Hippocampal formation (tissue), 2 donors: ENCODE measurements at places on chromosomes 2 and 18.

DNA sequence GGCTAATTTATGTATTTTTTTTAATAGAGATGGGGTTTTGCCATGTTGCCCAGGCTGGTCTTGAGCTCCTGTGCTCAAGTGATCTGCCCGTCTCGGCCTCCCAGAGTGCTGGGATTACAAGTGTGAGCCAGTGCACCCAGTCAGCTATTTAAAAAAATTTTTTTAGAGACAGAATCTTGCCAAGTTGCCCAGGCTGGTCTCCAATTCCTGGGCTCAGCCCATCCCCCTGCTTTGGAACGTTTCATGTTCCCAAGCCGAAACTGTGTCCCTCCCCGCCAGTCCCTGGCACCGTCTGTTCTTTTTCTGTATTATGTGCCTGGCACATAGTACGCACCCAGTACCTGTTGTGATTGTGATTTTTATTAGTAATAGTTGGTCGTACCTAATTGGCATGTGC lies 63.1 kb upstream of the MGAT5 start:
- DNase-seq = no peak

- DNase-seq = no peak
Observed at GRCh38 chr2:235286622-235287374, 207.0 kb upstream of the AGAP1 start.

- DNase-seq = no peak
Observed at GRCh38 chr2:232549655-232550353, 553 bp downstream of the TIGD1 start.

GRCh38 chr2:226796012-226796839 lies 3.4 kb downstream of the IRS1 start:
- DNase-seq = no peak

- DNase-seq = peak; percentile 32
Observed at GRCh38 chr18:5057386-5058348, 139.4 kb downstream of the AKAIN1 start.

GRCh38 chr2:210195101-210195852 lies 24.1 kb upstream of the KANSL1L start:
- DNase-seq = peak; percentile 66

DNA sequence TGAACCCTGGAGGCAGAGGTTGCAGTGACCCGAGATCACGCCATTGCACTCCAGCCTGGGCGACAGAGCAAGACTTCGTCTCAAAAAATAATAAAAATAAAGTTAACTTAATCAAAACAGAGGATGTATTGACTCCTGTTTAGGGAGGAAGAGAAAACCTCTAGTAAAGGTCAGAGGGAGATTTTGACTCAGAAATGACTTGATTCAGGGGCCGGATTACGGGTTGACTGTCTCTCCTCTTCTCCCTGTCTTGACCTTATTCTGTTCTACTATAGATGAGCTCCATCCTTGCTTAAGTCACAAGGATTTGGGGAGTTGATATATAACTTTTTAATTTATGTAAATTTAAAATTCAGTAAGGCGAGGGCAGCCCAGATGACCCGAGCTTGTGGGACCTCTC lies 71.0 kb downstream of the COX7A2L start:
- DNase-seq = no peak

GRCh38 chr2:183195397-183195796 lies 71.2 kb downstream of the NUP35 start:
- no peak for DNase-seq

DNA sequence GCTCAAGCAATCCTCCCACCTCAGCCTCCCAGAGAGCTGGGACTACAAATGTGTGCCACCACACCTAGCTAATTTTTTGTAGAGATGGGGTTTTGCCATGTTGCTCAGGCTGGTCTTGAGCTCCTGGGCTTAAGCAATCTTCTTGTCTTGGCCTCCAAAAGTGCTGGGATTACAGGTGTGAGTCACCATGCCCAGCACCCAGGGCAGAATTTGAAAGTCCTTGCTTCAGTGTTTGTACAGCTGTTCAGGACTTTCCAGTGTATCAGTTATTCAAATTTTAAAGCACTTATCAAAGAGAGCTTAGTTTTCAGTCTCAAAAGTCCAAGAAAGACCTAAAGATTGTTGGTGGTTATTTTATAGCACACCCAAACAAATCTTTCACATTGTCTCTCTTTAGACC lies 43.6 kb upstream of the VPS54 start:
- DNase-seq = no peak

DNA sequence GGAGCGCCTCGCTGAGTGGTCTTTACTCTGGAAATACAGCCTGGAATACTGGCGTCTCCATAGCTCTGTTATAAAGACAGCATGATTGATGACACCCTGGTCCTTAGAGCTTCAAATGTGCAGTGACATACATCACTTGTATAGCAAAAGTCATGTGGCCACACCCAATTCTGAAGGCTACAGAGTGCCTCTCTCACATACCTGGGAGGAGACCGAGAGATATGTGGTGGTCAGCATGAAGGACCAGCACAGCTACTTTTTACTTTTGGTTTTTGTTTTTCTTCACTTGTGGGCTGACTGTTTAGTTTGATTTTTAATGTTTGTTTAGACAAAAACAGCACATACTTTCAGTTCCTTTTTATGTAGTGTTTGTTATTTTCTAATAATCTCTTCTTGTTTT lies 938.5 kb upstream of the SOX11 start:
- DNase-seq = no peak

GRCh38 chr2:219684721-219685689 lies 57.6 kb downstream of the SLC4A3 start:
- no peak for DNase-seq

- no peak for DNase-seq
Observed at GRCh38 chr2:1598800-1599199, 145.5 kb downstream of the PXDN start.

DNA sequence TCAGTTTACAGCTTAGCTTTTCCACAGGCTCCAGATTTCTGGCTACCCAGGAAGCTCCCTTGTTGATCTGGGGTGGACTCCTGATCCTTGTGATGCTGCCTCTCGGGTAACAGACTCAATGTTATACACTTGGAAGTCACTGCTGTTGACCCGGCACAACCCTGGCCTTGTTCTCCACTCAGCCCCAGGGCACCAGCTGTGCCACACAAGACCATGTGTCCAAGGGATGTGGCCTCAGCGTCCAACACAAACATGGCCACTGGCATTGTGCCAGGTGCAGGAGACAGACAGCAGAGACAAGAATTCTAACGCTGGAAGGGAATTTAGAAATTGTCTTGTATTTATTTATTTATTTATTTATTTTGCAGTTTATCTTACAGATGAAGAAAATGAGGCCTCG lies 39.0 kb upstream of the PPP4R1 start:
- DNase-seq = peak; percentile 54

DNA sequence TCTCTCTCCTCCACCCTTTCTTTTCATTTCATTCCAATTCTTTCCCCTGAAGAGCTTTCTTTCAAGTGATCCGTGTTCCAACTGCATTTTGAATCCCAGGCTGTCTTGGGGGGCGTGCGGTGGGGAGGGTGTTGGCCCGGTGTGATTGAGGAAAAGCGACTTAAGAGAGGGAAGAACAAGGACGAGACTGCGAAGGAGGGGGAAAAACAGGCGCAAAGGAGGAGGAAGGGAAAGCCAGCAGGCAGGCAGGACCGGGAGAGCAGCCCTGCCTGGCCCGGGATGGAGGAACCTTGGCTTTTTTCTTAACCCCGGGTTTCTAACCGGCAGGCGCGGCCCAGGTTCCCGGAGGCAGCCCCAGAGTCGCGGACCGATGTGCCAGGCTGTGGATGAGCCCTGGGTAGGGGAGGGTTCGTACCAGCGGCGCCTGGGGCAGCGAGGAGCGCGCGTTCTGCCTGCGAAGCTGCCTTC lies 1.3 kb downstream of the ADCYAP1 start:
- no peak for DNase-seq

- no peak for DNase-seq
Observed at GRCh38 chr2:65878011-65878340, 445.6 kb upstream of the SPRED2 start.

DNA sequence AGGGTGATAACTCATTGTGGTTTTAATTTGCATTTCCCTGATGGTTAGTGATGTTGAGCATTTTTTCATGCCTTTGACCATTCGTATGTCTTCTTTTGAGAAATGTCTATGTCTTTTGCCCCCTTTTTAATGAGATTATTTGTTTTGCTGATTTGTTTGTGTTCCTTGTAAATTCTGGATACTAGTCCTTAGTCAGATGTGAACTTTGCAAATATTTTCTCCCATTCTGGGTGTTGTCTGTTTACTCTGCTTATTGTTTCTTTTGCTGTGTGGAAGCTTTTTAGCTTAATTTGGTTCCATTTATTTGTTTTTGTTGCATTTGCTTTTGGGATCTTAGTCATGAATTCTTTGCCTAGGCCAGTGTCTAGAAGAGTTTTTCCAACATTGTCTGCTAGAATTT lies 192.0 kb downstream of the PARD3B start:
- no peak for DNase-seq

DNA sequence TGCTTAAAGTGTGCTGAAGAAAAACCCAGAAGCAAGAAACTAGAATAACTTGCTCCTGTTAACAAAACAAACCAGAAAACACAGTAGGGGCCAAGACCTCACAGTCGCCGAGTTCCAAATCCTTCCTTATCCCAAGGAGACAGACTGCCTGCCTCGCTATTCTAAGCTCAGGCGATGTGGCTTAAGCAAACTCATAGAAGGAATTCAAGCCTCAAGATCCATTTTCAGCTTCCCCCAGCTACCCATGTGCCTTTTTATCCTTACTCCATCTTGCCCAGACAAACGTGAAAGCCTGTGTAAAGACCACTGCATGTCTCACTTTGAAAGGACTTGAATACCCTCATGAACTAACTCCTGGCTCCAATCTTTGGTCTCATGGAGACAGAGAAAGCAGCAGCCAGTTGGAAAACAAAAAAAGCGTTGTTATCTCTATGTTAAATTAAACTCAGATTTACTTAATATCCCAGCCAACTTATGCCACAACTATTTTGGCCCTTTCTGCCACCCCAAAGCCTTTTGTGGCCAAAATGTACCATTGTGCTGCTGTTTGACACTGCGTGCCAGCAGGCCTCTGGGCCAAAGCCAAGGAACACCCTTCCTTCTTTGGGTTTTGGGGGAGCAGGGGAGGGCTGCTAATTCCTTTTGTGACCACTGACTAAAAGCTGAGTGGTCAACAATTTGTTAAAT lies 123.2 kb upstream of the FZD5 start:
- no peak for DNase-seq

DNA sequence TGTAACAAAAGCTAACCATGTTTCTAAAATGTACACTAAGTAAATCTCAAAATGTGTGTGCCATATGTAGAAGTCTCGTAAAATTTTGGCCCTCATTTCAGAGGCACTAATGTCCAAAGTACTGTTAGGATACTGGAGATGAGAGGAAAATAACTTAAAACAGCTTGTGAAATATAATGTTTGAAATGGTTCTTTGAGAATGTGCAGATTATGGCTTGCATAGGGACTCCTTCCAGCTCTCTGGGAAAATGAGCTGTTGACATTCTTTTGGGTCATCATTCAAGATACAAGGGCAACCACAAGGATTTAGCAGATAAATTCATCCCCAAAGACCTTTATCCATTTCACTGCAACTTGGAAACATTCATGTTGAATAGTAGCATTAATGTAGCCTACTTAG lies 38.1 kb upstream of the OTX1 start:
- DNase-seq = no peak

GRCh38 chr2:96508521-96509113 lies 3.5 kb upstream of the NEURL3 start:
- no peak for DNase-seq

DNA sequence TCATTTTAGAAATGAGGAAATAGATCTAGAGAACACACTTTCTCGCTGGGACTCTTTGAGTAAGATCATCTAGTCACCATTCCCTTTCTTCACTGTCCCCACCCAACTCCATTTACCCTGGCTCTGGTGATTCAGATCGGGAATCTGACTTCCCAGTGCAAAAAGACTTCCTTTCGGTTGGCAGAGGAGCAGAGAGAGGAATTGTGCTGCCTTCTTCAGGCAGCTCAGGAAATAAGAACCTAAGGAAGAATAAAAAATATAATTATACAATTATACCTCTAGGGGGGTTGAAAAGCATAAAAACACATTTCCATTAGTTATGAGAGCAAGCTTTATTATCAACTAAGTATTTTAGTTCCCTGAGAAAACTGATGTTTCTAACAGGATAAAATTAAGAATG lies 9.3 kb upstream of the MPP4 start:
- no peak for DNase-seq

DNA sequence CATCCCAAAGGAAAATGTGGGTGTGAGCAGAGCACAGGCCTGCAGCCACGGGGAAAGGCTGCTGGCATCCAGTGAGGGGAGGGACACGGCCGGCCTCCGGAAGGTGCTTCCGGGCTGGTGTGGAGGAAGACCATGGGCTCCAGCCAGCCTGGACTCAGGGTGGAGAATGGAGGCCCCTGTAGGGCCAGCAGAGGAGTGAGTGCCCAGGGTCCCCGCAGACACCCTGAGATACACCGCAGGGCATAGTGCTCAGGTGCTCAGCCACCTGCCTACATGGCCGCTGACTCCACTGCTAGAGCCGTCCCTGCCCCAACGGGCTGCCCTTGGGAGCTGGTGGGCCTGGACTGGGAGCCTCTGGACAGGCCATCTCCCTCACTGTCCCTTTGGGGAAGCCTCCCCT lies 28.5 kb upstream of the SNTG2 start:
- no peak for DNase-seq

- DNase-seq = no peak
Observed at GRCh38 chr2:240960971-240961876, 37.2 kb upstream of the SNED1 start.

DNA sequence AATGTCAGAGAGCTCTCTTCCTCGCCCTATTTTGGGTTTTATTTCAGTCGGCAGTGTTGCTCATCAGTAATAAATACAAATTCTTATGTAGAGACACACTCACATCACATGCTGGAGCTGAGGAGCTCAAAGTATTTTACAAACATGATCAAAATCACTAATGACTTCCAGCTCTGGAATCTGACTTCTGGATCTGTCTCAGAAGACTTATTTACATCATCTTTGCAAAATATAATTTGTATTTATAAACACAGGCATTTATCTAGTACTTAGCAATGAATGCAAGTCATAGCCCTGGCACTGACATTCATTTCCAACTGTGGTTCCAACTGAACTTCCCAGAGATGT lies 327.1 kb downstream of the NCKAP5 start:
- no peak for DNase-seq

GRCh38 chr2:67437114-67437513 lies 40.0 kb downstream of the ETAA1 start:
- DNase-seq = no peak

- DNase-seq = no peak
Observed at GRCh38 chr2:10300328-10300920, 2.3 kb upstream of the HPCAL1 start.

- peak; percentile 25 for DNase-seq
Observed at GRCh38 chr2:113225263-113226259, 51.8 kb downstream of the PSD4 start.

GRCh38 chr2:47697000-47697601 lies 85.8 kb upstream of the MSH6 start:
- DNase-seq = no peak
